ENCODE measurements at places on chromosomes 13 and 19.

DNA sequence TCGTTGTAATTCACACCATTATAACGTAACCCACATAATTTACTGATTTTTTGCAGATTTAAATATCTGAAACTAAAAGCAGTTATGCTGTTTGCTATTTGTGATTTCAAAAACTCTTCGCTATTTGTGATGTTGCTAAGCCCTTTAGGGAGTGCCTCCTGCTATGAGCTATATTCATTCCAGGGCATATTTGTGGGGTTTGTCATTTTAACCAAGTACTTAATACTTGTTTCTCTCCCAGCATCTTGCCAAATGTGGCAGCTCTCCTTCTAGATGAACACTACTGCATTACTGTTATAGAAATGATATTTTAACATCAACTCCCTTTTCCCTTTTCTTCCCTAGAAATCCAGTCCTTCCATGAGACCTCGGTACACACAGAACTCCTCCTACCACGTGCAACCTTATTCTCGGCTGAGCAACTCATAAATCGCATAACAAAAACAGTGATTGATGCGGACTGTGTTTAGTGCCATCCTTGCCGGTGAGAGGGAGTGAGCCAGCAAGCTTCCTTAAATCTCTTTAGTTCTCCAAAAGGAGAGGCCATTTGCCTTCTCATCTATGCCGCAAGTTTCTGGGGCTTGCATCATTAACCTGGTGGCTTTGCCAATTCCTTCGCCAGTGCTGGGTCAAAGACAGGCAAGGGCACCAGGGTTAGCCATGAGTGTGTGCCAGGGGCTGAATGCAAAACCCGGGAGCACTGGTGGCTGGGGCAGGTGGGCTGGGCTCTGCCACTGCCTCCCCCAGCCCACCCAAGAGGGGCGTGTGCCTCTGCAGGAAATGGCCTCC is 33.4 kb downstream of the RFX2 start:
- no peak for DNase-seq

DNA sequence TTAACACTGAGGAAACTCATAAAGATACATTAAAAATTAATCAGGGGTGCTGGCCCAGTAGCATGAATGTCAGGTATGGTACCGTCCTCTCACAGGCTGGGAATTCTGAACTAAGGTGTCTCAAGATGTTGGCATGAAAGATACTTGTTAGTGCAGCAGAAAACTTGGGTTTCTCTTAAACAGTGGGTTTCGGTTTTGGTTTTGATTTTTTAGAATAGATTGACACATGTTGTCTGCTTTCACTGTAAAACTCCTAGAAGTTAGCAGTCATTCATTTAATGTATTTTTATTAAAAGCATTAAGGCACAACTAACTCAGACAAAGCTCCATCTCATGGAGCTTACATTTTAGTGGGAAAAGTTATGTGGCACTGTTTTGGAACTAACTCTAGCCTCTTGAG is 3.5 kb upstream of the OBI1 start:
- no peak for DNase-seq

DNA sequence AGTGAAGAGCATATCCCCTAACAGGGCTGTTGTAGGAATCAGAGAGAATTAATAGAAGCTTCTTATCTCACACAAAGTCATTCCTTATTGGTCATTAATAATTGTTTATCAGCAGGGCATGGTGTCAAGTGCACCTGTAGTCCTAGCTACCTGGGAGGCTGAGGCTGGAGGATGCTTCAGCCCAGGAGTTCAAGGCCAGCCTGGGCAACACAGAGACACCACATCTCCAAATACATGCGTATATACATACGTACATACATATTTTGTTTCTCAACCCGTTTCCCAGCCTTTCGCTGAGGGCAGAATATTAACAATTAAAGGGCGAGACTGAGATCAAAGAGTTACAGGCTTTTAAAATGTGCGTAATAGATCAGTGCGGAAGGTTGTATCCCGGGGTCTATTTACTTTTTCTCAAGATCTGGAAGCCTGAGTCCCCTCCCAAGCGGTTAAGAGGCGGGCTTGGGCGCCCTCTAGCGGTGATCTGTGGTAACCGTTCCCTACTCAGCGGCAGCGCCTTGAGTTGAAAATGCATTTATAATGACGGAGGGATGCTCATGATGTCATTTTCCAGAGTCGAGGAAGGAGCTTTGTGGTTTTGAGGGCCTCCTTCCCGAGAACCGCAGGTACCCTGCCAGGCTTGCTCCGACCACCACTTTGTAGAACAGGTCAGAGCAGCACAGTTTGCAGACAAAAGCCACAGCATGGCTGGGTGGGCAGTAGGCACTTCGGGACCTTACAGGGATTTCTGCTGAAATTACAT is 169.6 kb upstream of the GPR12 start:
- peak; percentile 80 for DNase-seq

DNA sequence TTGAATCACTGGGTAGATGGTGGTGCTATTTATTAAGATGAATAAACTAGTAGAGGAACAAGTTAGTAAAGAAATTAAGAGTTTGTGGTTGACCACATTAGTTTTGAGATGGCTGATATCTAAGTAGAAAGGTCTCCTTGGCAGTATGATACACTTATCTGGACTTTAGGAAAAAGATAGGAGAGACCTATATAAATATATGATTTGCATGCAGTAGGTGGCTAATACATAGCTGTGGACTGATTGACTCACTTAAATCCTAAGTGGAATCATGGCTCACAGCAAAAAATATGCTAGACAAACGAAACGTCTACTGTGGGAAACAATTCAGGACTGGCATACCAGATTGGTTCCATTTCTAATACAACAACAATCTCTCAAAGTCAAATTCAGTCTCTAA is 92.0 kb downstream of the CAB39L start:
- no peak for DNase-seq

DNA sequence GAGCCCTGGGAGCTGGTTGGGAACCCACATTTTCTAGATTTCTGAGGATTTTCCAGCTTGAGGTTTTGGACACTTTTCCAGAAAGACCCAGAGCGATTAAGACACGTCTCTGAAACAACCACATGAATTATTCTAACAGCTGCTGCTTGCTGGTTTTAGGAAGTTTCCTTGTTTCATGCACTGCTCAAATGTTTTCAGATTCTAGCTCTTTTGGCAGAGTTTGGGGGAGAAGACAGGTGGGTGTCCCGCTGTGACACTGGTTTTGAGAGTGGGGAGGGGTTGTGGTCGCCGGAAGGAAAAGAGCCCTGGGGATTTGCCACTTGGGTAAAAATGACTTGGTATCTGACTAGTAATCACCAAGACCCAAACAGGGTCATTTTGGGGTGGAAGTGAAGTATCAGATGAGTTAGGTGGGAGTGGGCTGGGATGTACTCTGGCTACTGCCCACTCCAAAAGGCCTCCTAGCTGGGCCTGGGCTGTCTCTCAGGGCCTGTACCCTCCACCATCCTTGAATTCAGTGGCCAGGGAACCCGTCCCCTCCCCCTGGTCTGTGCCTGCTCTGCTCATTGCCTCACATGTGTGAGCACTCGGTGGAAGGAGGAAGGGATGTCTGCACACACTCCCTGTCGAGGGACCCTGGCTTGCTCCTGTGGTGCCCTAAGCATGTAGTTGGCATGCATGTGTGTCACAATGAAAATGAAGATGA is 13.2 kb downstream of the GATAD2A start:
- no peak for DNase-seq

GRCh38 chr13:106709522-106709921 is 141.6 kb upstream of the ARGLU1 start:
- no peak for DNase-seq

DNA sequence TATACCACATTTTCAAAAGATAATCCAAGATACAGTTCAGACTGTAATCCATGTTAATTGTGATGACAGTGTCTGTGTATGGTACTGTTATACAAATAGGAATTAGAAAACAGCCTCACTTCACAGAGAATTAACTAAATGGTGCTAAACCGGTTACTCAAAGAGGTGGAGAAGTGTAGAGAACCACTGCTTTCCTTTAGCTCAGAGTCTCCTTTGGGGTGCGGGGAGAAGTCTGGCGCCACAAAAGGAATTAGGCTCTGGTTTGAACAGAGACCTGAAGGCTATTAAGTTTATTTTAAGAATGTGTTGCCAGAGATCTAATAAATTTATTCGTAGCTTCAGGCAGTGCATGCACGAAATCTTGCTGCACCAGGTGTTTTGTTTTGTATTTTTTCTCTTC is 65.8 kb downstream of the FREM2 start:
- DNase-seq = no peak

DNA sequence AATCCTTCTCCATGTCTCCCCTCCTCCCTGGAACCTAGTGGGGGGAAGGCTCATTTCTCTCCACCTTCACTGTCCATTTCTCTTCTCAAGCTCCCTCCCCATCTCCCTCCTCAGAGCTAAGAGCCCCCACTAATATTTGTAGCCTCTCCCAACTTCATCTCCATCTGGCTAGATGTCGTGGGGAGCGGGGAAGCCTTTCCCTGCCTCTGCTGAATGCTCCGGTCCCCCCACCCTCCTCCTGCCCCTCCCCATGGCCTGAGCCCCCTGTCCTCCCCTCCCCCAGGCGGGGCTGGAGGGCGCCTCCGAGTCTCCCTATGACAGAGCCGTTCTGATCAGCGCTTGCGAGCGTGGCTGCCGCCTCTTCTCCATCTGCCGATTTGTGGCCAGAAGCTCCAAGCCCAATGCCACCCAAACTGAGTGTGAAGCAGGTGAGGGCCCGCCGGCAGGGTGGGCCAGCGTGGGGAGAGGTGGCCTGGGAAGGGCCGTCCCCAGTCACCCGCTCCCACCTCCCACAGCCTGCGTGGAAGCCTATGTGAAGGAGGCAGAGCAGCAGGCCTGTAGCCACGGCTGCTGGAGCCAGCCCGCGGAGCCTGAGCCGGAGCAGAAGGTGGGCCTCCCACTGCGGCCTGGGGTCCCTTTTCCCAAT is 1.0 kb downstream of the TMEM59L start:
- DNase-seq = no peak

DNA sequence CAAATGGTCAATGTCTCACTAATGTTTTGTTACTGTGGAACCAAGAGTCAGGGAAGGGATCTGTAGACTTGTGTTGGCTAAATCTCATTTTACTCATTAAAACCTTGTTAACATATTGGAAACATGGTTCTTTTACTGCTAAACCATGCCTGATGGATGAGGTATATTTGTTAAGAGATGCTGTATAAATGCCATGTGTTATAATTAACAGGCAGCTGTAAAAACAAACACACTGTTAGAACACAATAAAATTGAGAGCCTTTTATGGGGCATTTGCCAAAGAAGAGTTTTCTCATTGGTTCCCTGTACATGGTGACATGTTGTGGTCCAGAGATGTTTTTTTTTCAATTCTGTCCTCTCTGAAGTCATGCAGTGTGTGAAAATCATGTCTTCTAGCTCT is 121.9 kb downstream of the ESD start:
- DNase-seq = no peak

- DNase-seq = no peak
These were observed 10.3 kb upstream of the GARIN5A start for GRCh38 chr19:50486823-50487515.

DNA sequence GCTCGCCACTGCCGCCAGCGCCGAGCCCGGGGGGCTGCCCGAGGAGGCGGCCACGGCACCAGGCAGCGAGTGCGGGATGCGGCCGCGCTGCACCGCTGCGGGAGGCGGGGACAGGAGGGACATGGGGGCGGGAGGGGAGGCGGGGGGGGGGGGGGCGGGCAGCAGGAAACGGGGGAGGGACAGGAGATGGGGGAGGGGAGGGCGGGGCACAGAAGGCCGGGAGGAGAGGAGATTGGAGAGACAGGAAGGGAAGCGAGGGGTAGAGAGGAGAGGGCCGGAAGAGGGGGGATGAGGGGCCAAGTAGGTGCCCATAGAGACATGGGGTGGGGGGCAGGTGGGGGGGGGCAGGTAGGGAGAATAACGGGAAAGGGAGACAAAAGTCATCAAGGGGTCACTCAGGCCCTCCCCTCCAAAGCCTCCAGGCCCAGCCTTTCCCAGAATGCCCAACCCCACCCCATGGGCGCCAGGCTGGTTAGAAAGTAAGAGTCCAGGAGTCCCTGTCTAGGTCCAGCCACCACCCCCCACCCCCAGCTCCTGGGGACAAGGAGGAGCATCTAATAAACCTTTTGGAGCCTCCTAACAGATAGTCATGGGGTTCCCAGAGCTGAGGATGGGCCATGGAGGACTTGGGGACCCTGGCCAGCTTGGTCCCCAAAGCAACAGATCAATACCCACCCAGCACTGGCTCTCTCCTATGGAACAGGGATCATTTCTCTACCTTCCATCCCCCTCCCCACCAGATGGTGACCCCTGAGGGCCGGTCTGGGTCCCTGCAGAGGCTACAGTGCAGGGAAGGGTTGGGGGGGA is 9.5 kb downstream of the NR2F6 start:
- DNase-seq = peak; percentile 53

GRCh38 chr13:85693889-85694511 is 105.2 kb downstream of the SLITRK6 start:
- DNase-seq = no peak

DNA sequence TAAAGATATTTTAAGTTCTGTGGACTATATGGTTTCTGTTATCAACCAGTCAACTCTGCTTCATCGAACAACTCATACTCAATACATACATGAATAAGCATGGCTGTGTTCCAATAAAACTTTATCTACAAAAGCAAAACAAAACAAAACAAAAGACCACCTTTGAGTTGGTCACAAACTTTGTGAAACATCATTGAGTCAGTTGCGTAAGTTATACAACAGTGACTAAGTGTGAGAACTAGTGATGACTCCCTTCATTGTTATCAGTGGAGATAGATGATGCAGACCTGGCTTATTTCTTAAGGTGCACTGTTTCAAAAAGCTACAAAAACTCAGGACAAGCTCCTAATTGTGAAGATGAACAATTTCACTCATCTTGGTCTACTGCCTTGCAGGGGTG is 14.5 kb upstream of the KLK4 start:
- DNase-seq = no peak

DNA sequence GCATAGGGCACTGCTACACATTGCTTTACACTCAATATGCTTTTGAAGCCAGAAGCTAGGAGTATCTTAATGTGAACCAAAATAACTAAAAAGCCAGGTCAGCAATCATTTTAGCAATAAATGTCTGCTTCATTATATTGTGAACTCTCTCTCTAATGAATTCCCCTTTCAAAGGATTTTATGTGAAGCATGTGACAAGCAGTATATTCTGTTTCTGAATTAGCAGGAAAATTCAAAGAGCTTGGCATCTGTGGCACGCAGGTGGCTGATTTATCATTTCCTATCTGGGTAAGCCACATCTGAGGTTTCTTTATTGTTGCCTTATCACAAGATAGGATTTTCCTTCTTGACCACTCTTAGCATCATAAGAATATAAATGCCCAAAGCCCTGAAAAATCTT is 56.8 kb upstream of the KLF12 start:
- DNase-seq = no peak

- no peak for DNase-seq
These were observed 160.2 kb downstream of the SLC7A1 start for GRCh38 chr13:29435125-29435911.

DNA sequence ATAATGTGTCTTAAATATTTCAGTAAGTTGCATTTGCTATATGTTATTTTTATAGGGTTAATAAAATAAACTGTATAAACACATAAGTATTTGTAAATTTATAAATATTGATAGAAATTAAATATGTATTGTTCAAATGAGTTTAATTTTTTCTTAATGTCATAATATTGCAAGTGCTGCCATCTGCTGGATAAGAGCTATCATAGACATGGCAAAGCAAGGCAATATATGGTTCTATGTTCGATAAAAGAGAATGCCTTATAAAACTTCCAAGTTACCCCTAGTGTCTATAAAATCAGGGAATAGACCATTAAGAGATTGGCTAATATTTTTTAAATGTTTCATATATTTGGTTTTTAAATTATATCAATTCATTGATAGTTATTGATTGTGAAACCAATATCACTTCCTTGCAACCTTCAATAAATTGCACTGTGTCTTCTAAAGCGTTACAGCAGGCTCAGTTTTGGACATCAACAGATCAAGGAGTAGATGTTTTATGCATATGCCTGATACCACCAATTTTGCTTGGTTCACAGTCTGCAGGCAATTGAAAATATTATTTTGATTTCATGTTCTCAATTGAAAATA is 29.0 kb upstream of the SLITRK6 start:
- DNase-seq = no peak
